DMS53 (cell line): ENCODE measurements at places on chromosomes 4 and X.
A peak's percentile ranks its signal among the peaks of the same experiment; 100 is the strongest.

DNA sequence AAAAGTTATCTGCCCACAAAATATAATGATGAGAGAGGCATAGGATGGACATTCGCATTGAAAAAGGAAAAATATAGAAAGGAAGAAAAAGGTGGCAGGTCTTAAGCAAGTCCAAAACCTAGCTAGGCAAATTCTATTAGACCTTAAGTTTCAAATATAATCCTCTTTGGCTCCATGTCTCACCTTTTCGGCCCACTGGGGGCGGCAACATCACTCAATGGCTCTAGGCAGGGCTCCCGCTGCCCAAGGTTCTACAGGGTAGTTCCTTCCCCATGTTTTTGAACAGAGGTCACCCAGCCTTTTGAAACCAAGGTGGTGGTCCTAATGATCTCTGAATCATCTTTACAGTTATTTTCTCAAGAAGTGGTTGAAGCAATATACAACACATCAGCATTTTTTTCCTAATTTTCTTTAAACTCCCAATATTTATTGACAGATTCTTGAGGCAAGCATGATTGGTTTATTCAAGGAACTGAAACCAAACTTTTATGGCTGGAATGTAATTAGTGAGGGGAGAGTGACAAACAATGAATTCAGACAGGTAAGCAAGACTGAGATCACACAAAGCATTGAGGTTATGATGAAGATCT lies 309.4 kb downstream of the ANTXR2 start:
- no peak for DNase-seq

GRCh38 chr4:95524184-95524583 lies 24.6 kb downstream of the UNC5C start:
- no peak for DNase-seq

GRCh38 chrX:7242613-7243012 lies 94.7 kb upstream of the PUDP start:
- no peak for DNase-seq

- DNase-seq: no peak
Measured at GRCh38 chr4:78616046-78616498, 64.5 kb downstream of the ANXA3 start.

GRCh38 chr4:143643399-143643798 lies 57.1 kb downstream of the FREM3 start:
- no peak for DNase-seq

DNA sequence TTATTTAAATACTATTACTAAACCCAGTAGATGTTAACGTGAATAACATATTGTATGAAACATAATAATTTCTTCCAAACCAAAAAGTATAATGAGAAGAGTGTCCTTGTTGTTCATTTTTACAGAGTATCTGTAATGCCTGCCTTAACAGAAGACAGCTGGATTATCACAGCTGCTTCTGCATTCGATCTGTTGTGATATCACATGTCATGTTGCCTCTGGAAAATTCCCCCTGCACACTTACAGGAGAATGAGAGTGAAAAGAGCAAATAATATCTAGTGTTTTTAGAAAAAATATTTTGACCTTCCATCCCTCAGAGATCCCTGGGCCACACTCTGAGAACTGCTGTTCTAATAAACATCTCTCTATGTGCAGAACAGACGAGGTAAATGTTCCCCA lies 240.1 kb upstream of the NOCT start:
- DNase-seq: no peak

GRCh38 chr4:38153387-38153760 lies 193.2 kb downstream of the PTTG2 start:
- no peak for DNase-seq

DNA sequence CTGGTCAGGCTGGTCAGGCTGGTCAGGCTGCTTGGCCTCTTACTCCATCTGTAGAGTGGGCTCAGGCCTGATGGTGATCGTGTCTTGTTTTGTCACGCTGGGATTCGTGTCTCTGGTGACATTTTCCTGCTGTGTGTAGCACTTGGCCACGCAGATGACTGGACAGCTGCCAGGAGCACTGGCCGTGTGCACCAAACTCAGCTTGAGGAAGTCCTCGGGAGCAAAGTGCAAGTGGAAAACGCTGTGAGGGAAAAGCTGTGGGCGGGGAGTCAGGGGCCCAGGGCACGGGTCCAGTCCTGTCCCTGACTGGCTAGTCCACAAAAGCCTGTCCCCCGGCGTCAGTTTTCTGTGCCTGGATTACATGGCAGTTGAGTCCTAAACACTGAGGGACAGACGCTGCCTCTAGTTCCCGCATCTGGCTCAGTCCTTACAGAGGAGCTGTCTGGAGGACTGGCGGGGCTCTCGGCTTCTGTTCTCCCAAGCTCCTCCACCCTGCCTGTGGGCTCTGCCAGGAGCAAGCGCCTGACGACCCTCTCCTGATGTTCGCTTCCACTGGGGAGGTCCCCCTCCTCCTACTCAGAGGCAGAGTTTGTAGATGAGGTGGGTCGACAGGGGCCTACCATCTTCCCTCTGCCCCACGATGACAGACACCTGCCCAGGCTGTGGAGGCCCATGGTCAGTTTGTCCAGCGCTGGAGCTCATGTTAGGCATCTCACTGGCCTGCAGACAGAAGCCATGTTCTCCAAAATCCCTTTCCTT lies 35.9 kb upstream of the GRPEL1 start:
- peak; percentile 94 for DNase-seq
